ENCODE measurements at places on chromosomes 2 and 18.

DNA sequence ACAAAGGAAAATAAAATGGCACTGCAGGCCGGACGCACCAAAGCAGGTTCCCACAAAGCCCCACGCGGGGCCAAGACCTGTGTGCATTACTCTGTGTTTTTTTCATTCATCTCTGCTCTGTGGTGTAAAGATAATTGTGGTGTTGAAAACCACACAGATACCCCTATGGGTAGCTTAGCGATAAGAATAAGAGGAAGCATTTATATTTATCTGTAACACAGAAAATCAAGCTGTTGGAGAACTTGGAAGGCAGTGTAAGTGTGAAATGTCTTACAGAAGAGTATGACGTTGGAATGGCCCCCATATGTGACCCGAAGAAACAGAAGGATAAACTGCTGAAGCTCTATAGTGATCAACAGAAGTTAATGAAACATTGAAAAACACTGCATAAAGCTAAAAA lies 20.3 kb upstream of the MARCO start:
- DNase-seq: no peak

- no peak for DNase-seq
Measured at GRCh38 chr2:102782933-102783332, 21.1 kb downstream of the TMEM182 start.

GRCh38 chr2:222861411-222862105 lies 722 bp downstream of the ACSL3 start:
- no peak for DNase-seq

- DNase-seq: no peak
Measured at GRCh38 chr2:145750144-145750543, 1230.2 kb upstream of the ZEB2 start.

GRCh38 chr2:145067549-145068030 lies 547.7 kb upstream of the ZEB2 start:
- DNase-seq: no peak

GRCh38 chr18:9846162-9846925 lies 39.4 kb upstream of the TXNDC2 start:
- DNase-seq: no peak

DNA sequence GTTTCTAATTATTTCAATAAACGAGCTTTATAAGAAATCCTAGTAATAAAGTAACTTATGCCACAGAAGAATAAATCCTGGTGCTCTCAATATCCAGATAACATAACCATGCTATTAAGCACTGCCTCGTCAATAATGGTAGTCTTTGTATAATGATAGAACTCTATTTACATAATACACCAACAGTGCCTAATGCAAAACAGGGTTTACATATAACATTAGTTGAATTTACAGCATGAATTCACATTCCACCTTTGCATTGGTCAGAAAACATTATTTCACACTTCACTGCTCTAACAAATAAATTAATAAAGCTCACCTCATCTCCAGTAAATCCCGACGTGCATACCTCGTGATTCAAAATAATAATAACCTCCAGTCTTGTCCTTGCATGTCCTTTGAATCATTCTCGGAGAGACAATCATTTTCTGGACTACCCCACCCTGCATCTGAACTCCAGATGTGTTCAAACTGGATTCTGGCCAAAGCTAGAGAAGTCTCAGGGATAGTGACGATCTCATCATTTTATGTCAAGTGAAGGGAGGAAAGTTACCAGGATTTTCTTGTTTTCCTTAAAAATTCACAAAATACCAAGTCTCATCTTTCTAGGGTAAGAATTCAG lies 189.2 kb downstream of the NCKAP5 start:
- DNase-seq: no peak

DNA sequence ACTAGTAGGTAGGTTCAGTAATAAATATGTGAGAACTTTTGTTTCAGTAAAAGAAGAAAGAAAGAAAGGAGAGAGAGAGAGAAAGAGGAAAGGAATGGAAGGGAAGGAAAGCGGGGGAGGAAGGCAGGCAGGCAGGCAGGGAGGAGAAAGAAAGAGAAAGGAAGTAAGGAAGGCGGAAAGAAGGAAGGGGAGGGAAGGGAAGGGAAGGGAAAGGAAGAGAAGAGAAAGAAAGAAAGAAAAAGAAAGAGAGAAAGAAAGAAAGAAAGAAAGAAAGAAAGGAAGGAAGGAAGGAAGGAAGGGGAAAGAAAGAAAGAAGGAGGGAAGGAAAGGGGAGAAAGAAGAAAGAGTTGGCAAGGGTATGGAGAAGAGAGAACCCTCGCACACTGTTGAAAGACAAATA lies 67.6 kb downstream of the CD226 start:
- DNase-seq: no peak

DNA sequence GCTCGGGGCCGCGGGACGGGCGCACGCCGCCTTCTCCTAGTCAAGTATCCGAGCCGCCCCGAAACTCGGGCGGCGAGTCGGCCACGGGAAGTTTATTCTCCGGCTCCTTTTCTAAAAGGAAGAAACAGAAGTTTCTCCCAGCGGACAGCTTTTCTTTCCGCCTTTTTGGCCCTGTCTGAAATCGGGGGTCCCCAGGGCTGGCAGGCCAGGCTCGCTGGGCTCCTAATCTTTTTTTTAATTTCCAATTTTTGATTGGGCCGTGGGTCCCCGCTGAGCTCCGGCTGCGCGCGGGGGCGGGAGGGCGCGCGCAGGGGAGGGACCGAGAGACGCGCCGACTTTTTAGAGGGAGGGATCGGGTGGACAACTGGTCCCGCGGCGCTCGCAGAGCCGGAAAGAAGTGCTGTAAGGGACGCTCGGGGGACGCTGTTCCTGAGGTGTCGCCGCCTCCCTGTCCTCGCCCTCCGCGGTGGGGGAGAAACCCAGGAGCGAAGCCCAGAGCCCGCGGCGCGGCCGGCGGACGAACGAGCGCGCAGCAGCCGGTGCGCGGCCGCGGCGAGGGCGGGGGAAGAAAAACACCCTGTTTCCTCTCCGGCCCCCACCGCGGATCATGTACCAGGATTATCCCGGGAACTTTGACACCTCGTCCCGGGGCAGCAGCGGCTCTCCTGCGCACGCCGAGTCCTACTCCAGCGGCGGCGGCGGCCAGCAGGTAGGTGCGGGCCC lies 617 bp downstream of the FOSL2 start:
- no peak for DNase-seq

GRCh38 chr2:181007086-181007837 lies 26.9 kb downstream of the UBE2E3 start:
- no peak for DNase-seq

- DNase-seq: no peak
Measured at GRCh38 chr2:47174733-47175361, 19.7 kb upstream of the STPG4 start.

DNA sequence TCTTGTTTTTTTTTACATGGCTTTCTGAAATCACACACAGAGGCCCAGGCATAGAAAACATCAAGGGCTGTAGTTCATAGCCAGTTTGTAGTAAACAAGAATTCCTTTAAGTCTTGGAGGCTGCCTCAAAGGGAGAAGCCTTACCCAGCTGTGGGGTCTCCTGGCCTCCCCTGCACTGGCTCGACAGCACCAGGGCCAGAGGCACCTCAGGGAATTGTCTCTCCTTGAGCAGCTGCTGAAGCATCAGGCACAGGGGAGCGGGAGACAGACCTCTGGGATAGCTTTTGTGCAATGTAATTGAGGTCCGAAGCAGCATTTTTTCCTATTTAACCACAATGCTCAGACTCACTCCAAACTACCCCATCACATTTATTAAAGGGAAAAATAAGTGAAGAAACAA lies 209.1 kb downstream of the HRH4 start:
- no peak for DNase-seq

- peak; percentile 31 for DNase-seq
Measured at GRCh38 chr2:215793747-215794595, 219.4 kb downstream of the MREG start.

DNA sequence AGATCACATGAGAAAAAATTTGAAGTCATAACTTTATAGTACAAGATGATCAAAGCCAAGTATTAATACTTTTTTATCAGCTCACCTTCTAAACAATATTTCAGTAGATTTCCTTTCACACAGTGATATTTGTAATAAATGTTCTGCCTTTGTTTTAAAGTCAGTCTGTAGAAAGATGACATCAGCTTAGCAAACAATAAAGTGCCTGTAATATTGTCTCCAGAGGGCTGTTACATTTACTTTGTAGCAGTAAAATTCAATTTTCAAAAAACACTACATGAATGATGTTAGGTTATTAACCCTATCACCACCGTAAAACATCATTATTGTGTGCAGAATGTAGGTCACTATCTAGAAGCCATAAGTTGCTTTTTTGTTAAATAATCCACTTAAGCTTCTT lies 49.6 kb downstream of the ZEB2 start:
- no peak for DNase-seq

GRCh38 chr2:233929352-233930022 lies 12.3 kb downstream of the TRPM8 start:
- no peak for DNase-seq

- DNase-seq: no peak
Measured at GRCh38 chr2:177282181-177282641, 17.7 kb upstream of the NFE2L2 start.

GRCh38 chr2:51528156-51528555 lies 496.2 kb upstream of the NRXN1 start:
- DNase-seq: no peak

DNA sequence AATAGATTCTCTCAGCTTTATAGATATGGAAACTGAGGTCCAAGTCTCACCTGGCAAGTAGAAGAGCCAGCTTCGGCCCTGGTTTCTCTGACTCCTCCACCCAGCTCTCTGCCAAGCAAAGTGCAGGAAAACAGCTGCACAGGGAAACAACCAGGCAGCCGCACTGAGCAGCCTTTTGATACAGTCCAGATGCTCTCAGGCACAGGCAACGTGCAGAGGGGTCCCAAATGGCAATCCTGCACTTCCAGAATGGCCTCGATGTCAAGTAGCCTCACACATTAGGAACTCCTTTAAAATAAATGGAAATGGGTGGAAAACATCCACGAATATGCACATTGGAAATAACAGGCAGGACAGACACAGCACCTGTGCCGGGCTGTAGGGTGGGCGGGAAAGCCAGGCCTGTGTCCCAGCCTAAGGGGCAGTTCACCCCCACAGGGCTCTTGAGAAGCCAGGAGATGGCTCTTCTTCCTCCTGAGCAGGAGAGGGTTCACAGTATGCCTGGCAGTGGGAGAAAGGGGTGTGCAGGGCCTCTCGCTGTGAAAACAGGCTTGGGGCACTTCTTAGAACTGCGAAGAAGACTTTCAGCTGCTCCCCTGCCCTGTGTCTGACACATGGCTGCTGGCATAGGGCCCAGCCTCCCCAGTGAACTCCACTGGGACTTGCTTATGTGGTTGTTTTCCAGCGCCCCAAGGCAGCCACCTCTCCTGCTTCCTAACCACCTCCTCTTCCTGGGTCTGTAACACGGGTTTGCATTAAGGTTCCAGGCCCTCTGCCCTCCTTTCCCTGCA lies 63.9 kb upstream of the TUBA3E start:
- no peak for DNase-seq

DNA sequence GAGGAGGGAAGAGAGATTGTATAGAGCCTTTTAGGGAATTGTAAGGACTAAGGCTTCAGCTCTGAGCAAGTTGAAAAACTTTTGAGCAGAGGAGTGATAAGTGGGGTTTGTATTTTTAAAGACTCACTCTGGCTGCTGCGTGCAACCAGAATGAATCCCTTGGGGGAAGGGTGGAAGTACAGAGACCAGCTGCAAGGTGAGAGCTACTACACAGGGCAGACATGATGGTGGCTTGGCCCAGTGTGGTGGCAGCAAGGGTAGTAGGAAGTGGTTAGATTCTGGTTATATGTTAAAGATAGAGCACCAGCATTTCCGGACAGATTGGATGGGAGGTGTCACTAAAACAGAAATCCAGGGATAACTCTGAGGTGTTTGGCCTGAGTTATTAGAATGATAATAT lies 10.1 kb upstream of the SESTD1 start:
- no peak for DNase-seq

DNA sequence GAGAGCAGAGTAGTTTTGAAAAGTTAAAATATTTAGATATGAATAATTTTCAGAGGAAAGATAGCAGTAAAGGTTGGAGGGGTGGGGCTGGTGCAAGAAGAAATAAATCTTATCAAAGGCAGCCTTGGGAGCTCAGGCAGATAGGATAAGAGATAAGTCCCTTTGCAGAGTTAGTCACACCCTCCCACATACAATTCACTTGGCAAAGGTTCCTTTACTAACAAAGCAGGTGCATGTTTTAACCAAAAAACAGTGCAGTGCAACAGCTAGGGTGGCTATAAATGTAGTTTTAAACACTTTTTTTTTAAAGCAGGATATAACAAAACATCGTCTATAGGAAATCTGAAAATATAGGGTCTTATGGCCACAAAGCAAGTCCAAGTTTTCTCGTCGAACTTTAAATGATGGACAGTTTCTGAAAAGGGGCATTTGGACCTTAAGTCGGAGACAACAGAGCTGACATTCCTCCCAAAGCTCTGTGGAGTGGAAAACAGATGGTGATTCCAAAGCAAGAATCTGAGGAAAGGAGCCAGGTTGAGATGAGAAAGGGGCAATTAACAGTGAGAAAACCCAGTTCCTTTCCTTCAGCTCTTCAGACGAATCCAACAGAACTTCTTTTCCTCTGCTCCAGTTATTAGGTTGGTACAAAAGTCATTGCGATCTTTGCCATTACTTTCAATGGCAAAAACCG lies 53.0 kb downstream of the EPHA4 start:
- DNase-seq: no peak

GRCh38 chr2:60408811-60409530 lies 144.5 kb downstream of the BCL11A start:
- DNase-seq: no peak

GRCh38 chr2:237271698-237272652 lies 142.0 kb downstream of the COL6A3 start:
- no peak for DNase-seq

DNA sequence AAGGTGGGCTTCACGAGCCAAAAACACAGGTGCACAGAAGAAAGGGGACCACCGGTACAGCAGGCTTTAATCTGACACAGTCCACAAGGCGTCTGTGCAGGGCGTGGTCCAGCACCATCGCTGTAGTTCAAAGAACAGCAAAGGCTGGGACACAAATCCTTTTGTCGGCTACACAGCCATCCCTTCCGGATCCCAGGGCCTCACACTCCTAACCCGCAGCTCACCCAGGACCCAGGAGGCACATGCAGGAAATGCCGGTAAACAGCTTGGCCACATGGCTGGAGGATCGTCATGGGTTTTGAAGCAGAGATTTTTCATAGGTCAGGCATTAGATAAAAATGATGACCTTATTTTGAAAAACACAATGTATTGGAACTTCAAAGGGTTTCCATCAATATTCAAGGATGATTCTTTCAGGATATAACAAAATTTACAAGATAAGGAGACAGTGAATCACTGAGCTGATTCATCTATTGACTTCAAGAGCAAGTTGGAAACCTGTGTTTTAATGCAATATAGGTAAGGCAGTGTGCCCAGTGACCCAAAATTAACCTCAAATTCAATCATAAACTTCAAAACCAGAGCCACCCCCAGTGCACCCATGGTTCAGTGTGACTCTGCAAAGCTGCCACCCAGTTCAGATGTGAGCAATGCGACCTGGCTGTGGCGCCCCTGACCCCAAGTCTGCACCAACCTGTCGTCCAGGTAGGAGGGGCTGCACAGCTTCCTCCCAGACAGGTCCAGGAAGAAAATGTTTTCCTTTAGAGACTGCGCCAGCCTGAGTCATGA lies 74.4 kb downstream of the TMEM18 start:
- no peak for DNase-seq

- no peak for DNase-seq
Measured at GRCh38 chr2:178943745-178944144, 106.2 kb downstream of the CCDC141 start.

Measured in omental fat pad (tissue), 4 donors.